H1 (cell line): ENCODE measurements at places on chromosomes 7 and 10.

- DNase-seq, result no peak
Measured at GRCh38 chr7:112060625-112061024, 145.6 kb downstream of the DOCK4 start.

GRCh38 chr10:9545073-9545472 lies 1472.6 kb upstream of the CELF2 start:
- no peak for DNase-seq

- no peak for DNase-seq
Measured at GRCh38 chr7:7263297-7264230, 81.2 kb downstream of the C1GALT1 start.

DNA sequence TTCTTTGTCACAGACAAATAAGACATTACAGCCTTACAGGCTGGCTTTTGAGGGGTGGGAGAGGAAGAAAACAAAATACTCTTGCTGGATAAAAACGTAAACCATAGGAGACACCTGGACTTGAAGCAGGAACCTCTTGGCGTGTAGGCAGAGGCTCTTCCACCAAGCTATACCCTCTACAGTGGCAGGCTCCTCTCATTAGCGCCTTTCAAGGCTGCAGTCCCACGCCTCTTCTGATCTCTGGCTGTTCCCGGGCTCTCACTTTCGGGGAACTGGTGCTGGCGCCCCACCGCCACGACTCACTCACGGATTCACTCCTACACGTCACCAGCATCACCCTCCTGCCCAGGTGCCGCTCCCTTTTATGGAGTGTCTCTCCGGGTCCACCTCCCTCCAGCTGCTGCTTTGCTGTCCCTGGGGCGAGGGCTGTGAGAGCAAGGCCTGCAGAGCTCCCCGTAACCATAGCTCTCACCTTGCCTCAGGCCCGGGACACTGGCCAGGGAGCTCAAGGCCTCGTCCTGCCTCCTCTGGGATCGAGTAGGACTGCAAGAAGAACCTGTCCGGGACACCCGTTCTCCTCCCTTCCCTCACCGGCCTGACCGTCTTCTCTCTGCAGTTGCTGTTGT lies 62.6 kb downstream of the ZNF777 start:
- DNase-seq, result no peak

DNA sequence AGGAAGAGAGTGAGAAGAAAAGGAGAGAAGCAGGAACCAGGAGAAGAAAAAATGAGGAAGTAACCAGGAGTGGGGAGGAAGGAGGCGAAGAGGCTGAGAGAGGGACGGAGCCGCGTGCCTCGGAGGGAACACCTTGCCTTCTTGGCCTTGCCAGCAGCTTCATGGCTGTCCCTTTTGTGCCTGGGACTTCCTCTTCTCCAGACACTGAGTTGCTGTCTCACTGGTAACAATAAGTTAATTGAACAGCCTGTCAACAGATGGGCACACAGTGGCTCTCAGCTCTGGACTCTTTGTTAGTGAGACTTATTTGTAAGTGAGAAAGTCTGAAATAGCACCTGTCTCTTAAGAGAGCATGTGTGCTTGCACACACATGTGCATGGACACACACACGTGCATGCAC lies 83.2 kb downstream of the GATA3 start:
- no peak for DNase-seq

DNA sequence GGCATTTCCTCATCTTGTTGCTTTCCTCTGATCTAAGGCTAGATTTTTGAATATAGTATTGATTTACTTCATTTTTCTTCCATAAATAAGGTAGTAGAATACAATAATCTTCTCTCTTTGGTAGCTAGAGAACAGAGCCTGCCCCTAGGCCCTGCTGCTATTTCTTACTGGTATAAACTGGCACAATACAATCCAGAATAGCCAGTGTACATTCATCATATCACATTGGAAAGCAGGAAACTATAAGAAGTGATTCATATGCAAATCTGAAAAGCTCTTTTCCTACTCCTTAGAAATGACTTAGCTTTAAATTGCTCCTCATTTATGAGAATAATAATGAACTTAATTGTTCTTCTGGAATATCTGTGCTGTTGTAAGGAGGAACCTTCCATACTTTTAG lies 100.2 kb downstream of the KCND2 start:
- no peak for DNase-seq

DNA sequence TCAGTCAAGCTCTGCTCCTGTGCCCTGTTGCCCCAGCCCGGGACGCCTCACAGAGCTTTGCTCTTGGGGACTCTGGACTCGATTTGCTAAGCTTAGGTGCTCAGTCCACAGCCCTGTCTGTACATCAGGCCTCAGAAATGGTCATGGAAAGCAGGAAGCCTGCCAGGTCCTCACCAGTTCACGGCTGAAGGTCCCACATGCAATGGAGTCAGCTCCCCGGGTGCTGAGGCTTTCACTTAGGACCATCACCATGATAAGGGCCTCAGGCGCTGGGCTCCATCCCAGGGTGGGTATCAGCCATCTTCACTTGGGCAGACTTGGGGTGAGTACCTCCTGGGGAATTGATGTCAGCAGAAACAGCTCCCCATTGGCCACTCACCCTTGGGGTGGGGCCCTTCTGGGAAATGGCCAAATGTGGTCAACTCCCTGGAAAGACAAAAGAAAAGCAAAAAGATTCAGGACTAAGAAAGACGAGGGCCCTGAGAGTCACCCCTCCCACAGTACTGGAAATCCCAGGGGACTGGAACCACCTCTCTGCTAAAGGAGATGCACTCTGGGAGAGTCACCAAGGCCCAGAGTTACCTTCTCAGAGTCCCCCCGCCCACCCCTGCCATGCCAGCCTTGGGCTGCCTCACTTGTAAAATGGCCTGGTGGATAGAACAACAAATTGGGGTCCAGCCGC lies 37.6 kb downstream of the FAM53B start:
- no peak for DNase-seq

DNA sequence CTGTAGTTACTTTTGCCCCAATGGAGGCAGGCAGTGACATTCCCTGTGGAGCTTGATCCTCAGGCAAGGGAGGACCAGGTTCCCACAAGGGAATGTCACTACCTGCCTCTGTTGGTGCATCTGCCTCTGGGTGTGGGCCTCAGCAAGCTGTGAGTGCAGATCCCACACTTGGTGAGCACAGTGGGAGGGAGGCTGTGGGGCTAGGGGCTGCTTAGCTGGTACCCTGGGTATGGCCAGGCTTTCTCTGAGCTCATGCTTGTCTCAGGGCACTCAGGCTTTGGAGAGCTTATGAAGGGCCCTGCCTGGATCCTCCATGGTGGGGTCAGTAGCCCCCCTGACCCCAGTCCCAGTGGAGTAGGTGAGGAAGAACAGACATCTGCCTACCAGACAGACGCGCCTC lies 16.2 kb upstream of the ZNF488 start:
- DNase-seq, result no peak

GRCh38 chr10:91519899-91520514 lies 109.9 kb downstream of the HECTD2 start:
- no peak for DNase-seq
